Stimulated activated CD4-positive, alpha-beta T cell treated with anti-CD3 and anti-CD28 coated beads, TNF-alpha, amount 100 ng/mL, for 1 hour (primary cell): ENCODE measurements at places on chromosomes 7 and 10.

- DNase-seq, result no peak
Observed at GRCh38 chr7:97130417-97131139, 13.1 kb downstream of the SDHAF3 start.

- DNase-seq, result no peak
Observed at GRCh38 chr10:13092291-13093102, 7.5 kb upstream of the OPTN start.

DNA sequence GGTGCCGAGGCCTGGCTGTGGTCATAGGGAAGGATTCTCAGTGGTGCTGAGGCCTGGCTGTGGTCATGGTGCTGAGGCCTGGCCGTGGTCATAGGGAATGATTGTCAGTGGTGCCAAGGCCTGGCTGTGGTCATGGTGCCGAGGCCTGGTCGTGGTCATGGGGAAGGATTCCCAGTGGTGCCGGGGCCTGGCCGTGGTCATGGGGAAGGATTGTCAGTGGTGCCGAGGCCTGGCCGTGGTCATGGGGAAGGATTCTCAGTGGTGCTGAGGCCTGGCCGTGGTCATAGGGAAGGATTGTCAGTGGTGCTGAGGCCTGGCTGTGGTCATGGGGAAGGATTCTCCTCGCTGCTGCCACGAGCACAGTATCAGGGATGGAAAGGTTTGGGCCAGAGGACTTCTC lies 327.3 kb downstream of the ADARB2 start:
- no peak for DNase-seq

GRCh38 chr7:128713794-128714193 lies 25.4 kb upstream of the CALU start:
- DNase-seq, result no peak

GRCh38 chr7:2042650-2043049 lies 190.1 kb downstream of the MAD1L1 start:
- no peak for DNase-seq
